CD4-positive, alpha-beta T cell treated with Interleukin-4 for 1 hour (primary cell): ENCODE measurements at places on chromosomes 16 and 17.
A peak's percentile ranks its signal among the peaks of the same experiment; 100 is the strongest.

- no peak for DNase-seq
Observed at GRCh38 chr16:88376835-88377726, 5.7 kb upstream of the ZNF469 start.

GRCh38 chr17:32258383-32259140, 7.1 kb upstream of the RHBDL3 start:
- DNase-seq: no peak

DNA sequence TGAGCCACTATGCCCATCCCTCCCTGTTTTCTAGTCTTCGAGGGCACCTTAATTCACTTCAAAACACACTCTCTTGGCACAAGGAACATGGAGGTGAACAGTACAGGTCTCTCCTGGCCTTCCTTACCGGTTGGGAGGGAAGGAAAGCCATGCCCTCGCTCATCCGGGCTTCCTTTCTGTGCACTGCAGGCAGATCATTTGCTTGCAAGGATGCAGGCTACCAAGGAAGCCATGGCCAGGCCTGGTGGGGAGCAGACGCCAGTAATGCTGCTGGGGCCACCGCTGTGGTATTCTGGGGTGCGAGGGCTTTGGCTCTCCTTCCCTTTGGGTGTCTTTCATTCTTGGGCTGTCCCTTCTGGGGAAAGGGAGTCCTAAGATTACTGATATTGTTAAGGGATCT, 80.8 kb upstream of the DNAJA2 start:
- no peak for DNase-seq

DNA sequence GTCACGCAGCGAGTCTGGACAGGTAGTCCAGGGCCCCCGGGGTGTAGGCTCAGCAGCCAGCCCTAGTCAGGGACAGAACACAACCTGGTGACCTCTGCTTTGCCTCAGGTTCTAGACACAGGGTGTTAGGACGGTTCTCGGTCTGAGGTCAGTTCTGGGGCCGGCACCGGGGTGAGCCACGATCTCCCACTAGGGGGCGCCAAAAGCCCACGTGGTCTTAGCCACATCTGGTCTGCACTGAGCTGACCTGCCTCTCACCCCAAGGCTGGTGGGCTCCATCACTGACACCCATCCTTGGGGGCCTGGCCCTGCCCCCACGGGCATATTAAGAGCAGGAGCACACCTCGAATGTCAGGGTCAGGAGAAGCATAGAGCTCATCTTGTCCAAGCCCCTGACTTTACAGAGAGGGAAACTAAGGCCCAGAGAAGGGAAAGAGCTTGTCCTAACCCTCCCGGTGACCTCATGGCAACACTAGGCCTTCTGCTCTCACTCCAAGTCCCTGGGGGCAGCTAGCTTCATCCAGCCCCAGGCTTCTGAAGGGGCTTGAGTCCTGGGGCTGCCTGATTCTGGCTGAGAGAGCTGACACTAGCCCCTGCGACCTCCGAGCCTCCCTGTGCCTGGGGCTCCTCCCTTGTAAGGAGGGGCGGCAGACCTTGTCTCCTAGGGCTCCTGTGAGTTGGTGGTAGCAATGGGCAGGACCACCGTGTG, 9.0 kb downstream of the SLC5A10 start:
- peak; percentile 76 for DNase-seq

DNA sequence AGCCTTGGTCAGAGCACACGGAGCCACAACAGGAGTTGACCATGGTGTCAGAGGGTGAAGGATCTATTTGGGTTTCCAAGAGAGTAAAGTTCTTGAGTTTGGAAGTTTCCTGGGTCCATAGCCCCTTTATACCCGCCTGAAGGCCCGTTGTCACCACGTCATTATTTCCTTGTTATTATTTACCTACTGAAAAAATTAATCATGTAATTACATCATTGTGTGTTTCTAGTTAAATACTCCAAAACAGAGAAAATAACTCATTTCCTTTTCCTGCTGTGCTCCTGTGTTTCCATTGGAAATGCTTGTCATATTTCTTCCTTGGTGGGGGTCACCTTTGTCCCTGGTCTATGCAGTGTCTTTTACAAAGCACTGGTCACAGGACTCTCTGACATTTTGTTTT, at the start of gene KRTAP4-8:
KRTAP4-8 (minus strand) TSS at position 101 of the 400 bp plus-strand sequence; CDS start at position 43, 58 bp downstream.
- DNase-seq: no peak

GRCh38 chr17:64773836-64774761, 112.0 kb upstream of the SMURF2 start:
- no peak for DNase-seq

DNA sequence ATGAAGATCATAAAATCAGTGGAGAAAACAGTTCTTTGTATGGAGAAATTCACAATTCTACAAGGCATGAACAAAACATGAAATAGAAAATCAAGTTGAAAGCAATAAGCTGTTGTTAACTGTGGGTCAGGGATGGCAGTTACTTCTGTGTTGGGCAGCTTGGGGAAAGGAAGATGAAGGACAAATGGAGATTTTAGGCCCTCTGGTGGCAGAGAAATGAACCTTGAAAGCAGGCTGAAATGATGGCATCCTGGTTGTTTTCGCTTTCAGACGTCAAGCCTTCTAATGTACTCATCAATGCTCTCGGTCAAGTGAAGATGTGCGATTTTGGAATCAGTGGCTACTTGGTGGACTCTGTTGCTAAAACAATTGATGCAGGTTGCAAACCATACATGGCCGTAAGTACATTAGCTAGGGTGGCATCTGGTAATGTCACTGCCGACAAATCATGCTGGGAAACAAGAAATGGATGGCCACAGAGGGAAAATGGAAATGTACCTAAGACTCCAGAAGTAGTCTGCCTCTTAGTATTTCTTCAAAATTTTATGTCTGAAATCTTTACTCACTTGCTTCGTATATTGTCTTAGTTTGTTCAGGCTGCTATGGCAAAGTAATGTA, 108.9 kb downstream of the MAP2K6 start:
- peak; percentile 6 for DNase-seq

DNA sequence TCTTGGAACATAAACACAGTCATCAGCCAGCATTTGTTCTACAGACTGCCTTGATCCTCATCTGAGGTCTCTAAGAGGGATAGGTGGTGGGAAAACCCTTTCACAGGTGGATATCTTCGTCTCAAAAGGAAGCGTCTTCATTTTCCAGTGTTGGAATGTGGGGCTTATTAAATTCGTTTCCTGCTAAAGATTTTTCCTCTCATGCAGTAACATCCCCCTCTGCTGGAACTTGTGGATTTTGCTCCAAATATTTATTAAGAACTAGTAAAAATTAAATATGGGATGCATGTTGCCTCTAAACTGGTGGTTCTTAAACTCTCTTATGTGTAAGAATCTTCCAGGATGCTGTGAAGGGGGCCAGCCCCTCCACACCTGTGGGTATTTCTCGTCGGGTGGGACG, 20.1 kb upstream of the MLYCD start:
- no peak for DNase-seq

DNA sequence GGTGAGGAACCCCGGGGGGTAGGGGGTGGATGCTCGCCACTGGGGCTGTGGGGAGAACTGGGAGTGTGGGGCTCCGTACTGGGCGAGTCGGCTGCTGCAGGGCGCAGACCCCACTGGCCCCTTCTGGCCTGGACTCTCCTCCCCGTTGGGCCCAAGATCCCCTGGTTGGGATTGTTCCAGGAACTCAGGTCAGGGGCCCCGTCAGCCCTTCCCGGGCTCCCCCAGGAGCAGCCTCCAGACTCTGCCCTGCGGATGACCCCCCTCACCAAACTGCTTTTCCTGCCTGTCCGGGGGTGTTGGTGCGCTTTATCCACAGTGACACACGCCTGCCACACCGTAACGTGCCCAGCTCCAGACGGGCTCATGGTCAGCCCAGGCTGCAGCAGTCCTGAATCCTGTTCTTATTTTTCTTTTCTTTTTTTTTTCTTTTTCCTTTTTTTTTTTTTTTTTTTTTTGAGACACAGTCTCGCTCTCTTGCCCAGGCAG, 21.1 kb downstream of the CENPX start:
- no peak for DNase-seq

GRCh38 chr16:11142951-11143350, 113.1 kb downstream of the SOCS1 start:
- no peak for DNase-seq

GRCh38 chr16:86299882-86300610, 210.3 kb upstream of the FOXF1 start:
- DNase-seq: no peak

DNA sequence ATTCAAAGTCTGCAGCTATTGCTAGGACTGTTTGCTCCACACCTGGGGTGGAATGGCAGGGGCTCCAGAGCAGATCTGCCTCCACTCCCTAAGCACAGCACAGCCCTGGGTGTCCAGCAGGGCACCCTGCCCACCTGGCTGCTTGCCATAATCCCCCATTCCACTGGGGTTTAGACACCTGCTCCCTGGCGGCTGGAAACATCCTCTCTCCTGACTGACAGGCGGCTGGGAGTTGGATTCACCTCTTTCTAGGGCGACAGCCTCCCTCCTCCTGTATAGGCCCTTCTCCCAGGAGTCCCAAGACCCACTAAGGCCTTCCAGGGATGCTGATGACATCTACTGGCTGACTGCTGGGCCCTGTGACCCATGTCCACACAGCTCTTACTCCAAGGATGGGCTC, 18.0 kb downstream of the HDAC5 start:
- DNase-seq: no peak

GRCh38 chr16:57701759-57702371, 7.3 kb downstream of the DRC7 start:
- DNase-seq: no peak

- no peak for DNase-seq
Observed at GRCh38 chr17:78401891-78402290, 23.4 kb downstream of the PGS1 start.

DNA sequence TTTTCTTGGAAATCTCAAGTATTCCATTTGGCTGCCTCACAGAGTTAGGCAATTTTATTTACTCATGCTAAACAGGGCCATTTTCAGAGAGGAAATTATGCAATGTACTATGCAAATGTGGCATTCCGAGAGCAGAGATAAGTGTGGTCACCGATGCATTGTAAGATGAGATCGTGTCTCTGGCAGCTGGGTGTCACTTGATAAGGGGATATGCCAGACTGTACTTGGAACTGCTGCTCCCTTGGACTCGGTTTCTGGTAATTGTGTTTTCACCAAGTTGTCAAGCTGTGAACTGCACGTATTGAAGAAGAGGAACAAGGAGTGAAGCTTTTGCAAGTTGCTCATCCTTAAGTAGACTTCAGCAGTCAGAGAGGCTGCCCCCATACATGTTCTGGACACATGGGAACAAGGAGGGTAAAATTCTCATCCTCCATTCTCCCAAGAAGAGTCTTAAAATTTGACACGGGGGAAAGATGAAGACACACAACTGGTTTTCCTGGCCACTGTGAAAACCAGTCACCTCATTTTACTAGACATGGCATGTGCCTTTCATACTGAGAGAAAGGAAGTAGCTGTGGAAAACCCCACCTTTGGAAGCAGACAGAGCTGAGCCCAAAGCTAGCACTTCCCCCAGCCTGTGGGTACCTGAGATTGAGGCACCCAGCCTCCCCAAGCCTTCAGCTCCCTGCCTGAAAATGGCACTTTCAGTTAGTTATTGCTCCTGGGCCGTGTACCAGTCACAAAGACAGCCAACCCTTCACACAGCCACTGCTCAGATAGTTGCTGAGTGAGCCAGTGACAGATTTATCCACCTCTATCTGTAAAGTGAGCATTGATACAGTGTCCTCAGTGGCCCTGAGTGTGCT, 150.7 kb downstream of the SOCS1 start:
- peak; percentile 60 for DNase-seq

- DNase-seq: no peak
Observed at GRCh38 chr16:1278477-1278876, 22.6 kb downstream of the TPSD1 start.

GRCh38 chr17:28895794-28896447, 1.6 kb downstream of the FLOT2 start:
- no peak for DNase-seq

DNA sequence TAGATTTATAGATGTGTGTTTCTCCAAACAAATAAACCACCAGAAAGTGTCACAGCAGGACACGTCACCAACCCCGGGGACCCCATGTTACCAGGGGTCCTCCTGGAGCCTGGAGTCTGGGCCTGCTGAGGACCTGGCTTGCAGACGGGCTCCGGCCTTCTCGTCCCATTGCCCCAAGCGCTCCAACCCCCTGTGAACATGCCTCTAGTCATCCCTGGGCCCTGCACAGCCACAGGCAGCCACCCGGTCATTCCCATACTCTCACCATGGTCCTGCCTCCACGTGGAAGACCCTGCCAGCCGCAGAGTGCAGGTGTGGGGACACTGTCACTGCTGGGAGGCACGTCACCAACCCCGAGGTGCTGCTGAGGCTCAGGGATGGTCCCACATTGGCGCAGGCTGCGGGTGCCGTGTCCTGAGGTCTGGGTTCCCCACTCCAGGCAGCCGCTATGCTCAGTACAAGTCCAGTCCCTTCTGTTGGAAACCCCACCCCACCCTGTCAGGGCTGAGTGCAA, 4.5 kb downstream of the SECTM1 start:
- DNase-seq: no peak

DNA sequence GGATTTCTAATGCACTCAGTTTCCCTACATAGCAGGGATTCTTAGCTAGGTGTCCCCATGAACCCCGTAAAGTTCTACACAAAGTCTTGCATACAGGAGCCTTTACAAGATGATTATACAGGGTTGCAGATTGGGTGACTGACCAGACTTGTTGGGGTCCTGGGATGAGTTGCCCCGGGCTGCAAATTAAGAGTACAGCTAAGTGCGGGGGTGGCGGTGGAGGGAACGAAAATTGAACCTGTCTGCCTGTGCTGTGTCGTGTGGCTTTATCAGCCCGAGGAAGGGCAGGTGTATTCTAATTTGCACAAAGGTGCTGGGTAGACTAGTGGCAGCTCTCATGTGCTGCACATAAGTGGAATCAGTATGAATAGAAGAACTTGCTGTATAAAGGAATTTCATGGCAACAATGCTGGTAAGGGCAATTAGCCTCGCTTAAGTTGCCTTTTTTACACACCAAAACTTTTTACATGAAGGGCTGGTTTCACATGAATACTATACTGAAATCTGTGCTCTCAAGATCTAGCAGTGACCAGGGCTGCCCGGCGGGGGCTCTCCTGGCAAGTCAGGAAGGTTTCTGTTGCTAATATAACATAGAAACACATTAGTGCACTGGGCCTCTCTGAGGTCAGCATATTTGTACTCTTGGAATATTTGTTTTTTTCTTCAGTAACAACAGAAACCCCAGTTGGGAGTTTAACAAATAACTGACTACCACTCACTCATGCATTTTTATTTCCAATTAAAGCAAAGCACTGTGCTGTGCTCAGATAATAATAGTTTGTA, 50.7 kb downstream of the ADCY7 start:
- no peak for DNase-seq

GRCh38 chr17:1787301-1787902, 25.5 kb downstream of the SERPINF1 start:
- no peak for DNase-seq

- DNase-seq: no peak
Observed at GRCh38 chr17:38600906-38601305, 4.8 kb downstream of the SRCIN1 start.

GRCh38 chr17:79808763-79809529, 12.1 kb upstream of the CBX8 start:
- DNase-seq: no peak

DNA sequence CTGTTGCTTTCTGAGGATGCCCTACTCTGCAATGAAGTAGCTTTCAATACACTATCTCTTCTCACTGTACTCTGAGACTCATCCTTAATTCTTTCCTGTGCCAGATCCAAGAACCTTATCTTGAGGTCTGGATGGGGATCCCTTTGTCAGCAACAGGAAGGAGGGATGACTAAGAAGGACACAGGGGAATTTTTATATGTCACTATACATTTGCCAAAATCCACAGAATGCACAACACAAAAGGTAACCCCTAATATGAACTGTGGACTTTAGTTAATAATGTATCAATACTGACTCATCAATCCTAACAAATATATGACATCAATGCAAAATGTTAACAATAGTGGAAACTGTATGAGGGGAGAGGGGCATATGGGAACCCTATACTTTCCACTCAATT, 4.7 kb upstream of the RBBP6 start:
- DNase-seq: no peak

- DNase-seq: no peak
Observed at GRCh38 chr17:70906808-70907207, 737.5 kb downstream of the KCNJ2 start.
